ENCODE measurements at places on chromosomes 6 and 20.

DNA sequence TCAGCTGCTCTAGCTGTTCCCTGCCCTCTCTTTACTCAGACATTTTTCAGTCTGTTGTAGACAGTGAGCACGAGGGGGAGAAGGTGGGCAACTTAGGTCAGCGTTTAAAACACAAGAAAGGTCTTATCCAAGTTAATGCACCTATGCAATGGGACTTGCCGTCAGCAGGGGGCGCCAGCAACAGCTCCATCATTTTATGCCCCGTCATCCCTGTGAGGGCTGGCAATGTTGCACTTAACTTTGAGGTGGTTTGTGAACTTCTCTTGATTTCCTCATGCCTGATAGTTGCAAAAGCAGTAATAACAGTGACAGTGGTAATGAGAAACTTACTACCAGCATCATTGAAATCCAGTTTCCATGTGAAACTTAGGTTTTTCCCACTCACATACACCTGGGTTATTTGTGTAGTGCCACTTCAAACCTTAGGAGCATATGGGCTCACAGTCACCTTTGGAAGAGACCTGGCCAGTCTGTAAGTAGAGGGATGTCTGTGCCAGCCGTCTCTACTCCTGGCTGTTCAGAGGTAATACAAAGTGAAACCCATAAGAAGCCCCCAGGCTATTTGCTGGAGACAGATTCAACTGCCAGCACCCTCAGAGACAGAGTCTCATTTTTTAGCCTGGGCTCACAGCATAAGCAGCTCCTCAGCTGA is 44.9 kb upstream of the ID1 start:
- peak; percentile 59 for DNase-seq

GRCh38 chr6:107956586-107957307 is 1.3 kb downstream of the SEC63 start:
- no peak for DNase-seq

- no peak for DNase-seq
These were observed 4.5 kb downstream of the ENPP3 start for GRCh38 chr6:131641554-131641953.

DNA sequence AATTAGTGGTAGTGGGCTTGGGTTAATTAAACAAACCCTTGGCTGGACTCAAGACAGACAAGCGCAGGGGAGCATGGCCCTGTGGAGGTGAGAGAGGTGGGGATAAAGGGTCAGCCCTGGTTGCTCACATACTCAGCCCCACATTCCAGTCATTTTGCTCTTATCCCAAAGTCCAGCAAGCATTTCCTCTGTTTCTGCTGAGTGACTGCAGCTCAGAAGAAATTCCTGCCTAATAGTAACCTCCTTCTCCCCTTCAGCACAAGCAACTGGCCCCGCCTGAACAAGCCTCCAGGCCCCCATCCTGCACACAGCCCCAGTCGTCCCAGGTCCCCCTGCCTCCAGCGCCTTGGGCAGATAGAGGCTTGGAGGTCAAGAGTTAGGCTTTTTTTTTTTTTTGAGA is 3.6 kb upstream of the TFEB start:
- DNase-seq = no peak

DNA sequence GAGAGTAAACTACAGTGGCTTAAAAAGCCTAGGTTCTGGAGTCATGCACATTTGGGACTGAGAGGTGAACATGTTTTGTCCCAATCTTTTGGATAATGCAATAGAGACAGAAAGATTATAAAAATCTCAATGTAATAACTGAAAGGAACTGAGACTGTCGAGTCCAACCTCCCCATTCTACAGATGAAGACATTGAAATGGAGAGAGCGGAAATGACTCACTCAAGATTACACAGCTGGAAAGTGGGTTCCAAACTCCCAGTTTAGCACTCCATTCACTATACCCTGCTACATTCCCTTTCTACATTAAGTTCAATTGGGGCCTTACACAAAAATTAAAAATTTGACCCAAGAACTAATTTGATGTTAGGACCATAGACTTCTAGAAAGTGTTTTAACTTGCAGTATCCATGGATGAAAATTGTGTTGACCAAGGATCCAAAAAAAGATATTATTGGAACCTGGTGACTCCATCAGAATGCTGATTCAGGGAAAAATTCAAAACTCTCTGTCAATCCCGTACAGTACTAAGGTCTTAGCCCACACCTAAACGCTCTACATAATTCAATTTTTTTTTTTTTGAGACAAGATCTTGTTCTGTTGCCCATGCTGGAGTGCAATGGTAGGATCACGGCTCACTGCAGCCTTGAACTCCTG is 1.5 kb upstream of the ILRUN start:
- DNase-seq = no peak

DNA sequence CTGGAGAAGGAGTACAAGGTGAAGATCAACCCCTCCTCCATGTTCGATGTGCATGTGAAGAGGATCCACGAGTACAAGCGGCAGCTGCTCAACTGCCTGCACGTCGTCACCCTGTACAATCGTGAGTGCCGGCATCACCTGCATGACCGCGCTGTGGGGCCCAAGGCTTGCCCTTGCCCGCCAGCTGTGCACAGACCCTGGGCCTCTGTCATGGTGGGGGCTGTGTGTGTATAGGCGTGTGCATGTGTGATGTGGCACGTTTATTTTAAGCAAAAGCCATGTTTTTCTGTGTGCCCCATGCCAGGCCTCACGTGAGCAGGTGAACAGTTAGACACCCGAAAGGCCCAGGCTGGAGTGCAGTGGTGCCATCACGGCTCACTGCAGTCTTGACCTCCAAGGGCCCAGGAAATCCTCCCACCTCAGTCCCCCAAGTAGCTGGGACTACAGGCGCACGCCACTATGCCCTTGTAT is 36.3 kb downstream of the PYGB start:
- no peak for DNase-seq

GRCh38 chr20:53950578-53950977 is 119.8 kb downstream of the BCAS1 start:
- no peak for DNase-seq

DNA sequence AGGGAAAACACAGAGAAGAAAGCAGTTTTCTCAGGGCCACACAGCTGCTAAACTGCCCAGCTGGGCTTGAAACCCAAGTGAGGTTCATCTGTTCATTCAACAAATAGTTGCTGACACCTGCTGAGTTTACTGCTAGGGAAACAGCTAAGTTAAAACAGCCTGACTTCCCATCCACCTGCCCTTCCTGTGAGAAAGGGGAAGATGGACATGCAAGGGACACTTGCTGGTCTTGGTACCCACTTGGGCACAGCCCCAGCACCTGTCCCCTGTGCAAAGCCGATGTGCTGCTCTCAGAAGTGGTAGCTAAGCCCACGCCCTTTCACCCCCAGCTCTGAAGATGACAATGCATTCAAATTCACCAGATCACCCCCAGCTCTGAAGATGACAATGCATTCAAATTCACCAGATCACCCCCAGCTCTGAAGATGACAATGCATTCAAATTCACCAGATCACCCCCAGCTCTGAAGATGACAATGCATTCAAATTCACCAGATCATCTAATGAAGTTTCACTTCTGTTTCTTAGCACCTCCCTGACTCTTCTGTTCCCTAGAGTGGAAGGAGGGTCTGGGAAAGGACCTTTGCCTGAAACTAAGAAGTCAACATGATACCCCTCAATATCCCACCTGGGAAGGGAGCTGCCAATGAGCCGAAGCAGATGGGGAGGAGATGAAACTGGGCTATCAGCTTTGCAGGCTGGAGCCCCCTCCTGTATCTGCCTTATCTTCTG is 46.0 kb upstream of the TOP1 start:
- DNase-seq = no peak

GRCh38 chr20:55160037-55160436 is 684.6 kb downstream of the DOK5 start:
- DNase-seq = no peak
